ENCODE measurements at places on chromosomes 16 and 17. TPM values are rescaled to one million over a fixed set of nuclear protein-coding genes. Genes with fewer than 3 reads are reported as not detected.

Gene DLX4
- 1.7 TPM for total RNA-seq

Gene TNFSF13
- total RNA-seq: 0.79 TPM

Gene SETD1A
- 21.6 TPM for total RNA-seq

Gene RNF157
- total RNA-seq: 6.0 TPM

Gene ATAD5
- 3.8 TPM for total RNA-seq

Gene UMOD
- not detected for total RNA-seq

Gene HCRT
- 0.25 TPM for total RNA-seq

Gene TP53TG3B
- 0.26 TPM for total RNA-seq

Gene CD300A
- total RNA-seq: 0.12 TPM

Gene TMEM238L
- not detected for total RNA-seq

Gene TPPP3
- total RNA-seq: 10.8 TPM

Gene CHP2
- 0.05 TPM for total RNA-seq

Gene FGF11
- total RNA-seq: 1.1 TPM

Gene CCL13
- total RNA-seq: not detected

Gene SRSF2
- total RNA-seq: 438 TPM

Gene ESRP2
- 0.14 TPM for total RNA-seq

Gene AKTIP
- 22.3 TPM for total RNA-seq

Gene PPY
- total RNA-seq: 0.22 TPM

Gene SLC47A2
- 0.05 TPM for total RNA-seq

Gene ITGAX
- total RNA-seq: 1.4 TPM

Gene TGFB1I1
- 42.9 TPM for total RNA-seq

Gene CRYM
- total RNA-seq: 1.9 TPM

Gene SLC52A1
- total RNA-seq: 1.2 TPM

Gene DHRS7C
- not detected for total RNA-seq

Gene PSMD11
- 174 TPM for total RNA-seq

Gene HASPIN
- total RNA-seq: 15.3 TPM

Gene ADAP2
- total RNA-seq: 2.5 TPM

Gene CTRB2
- not detected for total RNA-seq

Gene PHLPP2
- 9.6 TPM for total RNA-seq

Gene KRTAP17-1
- not detected for total RNA-seq

Gene HAP1
- total RNA-seq: 2.0 TPM

Gene SMIM36
- not detected for total RNA-seq

Gene NT5M
- total RNA-seq: 11.6 TPM

Gene MT1H
- not detected for total RNA-seq

Gene RNU2-1
- total RNA-seq: not detected

Gene C16orf54
- total RNA-seq: not detected

Gene MYH1
- total RNA-seq: not detected

Gene TNK1
- total RNA-seq: 1.3 TPM

Gene FOXJ1
- 0.40 TPM for total RNA-seq

Gene IRX5
- total RNA-seq: 1.9 TPM

Gene NATD1
- total RNA-seq: 2.9 TPM

Gene KRTAP9-9
- not detected for total RNA-seq

Gene ZNF469
- 13.0 TPM for total RNA-seq

Gene RHBDL1
- total RNA-seq: 0.35 TPM

Gene KRTAP4-16
- total RNA-seq: not detected

Gene PRSS36
- 0.70 TPM for total RNA-seq
